ENCODE measurements at places on chromosomes 11 and 22.
A peak's percentile ranks its signal among the peaks of the same experiment; 100 is the strongest.

DNA sequence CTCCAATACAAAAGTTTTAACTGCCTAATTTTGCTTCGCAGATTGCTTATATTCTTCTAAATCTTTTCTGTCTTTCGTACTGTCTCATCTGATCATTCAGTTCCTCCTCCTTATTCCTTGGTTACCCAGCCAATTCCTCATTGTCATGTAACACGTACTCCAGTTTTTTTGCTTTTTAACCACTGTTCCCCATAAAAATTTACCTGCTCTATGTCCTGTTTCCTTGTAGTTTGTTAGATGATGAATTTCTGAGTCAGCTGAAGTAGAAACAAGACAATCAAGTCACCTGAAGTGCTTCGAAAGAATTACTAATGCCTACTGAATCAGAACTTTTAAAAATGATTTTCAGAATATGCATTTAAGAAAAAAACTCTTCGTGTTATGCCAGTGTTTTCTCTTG is 150.6 kb downstream of the CNTN5 start:
- DNase-seq = no peak

DNA sequence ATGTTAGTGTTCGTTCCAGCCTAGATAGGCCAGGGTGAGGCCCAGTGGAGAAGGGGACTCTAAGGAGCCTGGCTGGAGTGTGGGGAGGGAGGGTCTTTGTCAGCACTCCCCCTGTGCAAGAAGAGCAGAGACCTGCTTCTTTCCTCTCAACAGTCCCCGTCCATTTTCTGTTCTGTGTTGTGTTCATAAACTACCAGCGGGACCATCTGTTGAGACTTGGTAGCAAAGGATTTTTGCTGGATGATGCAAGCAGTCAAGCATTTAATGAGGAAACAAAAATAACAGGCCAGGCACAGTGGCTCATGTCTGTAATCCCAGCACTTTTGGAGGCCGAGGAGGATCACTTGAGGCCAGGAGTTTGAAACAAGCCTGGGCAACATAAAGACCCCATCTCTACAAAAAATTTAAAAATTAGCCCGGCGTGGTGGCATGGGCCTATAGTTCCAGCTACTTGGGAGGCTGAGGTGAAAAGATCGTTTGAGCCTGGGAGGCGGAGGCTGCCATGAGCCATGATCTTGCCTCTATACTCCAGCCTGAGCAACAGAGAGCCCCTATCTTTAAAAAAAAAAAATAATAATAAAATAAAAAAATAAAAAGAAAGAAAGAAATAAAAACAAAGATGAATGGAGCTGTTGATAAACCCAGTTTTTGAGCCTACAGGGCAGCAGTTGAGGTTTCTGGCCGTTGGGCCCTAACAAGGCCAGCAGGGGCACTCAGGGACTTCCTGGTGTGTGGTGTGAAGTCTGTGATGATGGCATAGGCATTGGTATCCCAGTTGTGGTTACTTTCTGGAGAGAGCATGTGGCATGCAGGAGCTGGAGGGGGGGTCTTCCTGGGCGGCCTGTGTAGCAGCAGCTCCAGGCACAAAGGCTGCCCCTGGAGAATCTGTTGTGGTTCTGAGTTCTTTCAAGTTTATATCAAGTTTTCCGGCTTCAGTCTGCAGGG is 1.7 kb upstream of the TXNRD2 start:
- DNase-seq = peak; percentile 69

GRCh38 chr11:123197711-123198110 is 2.7 kb upstream of the CLMP start:
- DNase-seq = peak; percentile 75

GRCh38 chr11:19160847-19161246 is 40.9 kb downstream of the CSRP3 start:
- DNase-seq = no peak

- DNase-seq = no peak
These were observed 533.1 kb downstream of the ETS1 start for GRCh38 chr11:128053981-128054931.

Measured in HTR-8/SVneo (cell line).